Tracheal epithelial cell (primary cell): ENCODE measurements at places on chromosomes 2 and 18. TPM values are rescaled to one million over a fixed set of nuclear protein-coding genes. Genes with fewer than 3 reads are reported as not detected.

Gene RAPH1
- total RNA-seq, result 16.6 and 18.8 TPM in 2 replicates

Gene SIGLEC15
- total RNA-seq, result 1.2 TPM in 1 of 2 replicates, not detected in the other

Gene SLC11A1
- total RNA-seq, result 0.21 and 1.4 TPM in 2 replicates

Gene SFT2D3
- 2.7 and 8.3 TPM in 2 replicates for total RNA-seq
